Astrocyte (in vitro differentiated cells and primary cell): ENCODE measurements at places on chromosomes 12 and 14. TPM values are rescaled to one million over a fixed set of nuclear protein-coding genes. Genes with fewer than 3 reads are reported as not detected.
A peak's percentile ranks its signal among the peaks of the same experiment; 100 is the strongest.

DNA sequence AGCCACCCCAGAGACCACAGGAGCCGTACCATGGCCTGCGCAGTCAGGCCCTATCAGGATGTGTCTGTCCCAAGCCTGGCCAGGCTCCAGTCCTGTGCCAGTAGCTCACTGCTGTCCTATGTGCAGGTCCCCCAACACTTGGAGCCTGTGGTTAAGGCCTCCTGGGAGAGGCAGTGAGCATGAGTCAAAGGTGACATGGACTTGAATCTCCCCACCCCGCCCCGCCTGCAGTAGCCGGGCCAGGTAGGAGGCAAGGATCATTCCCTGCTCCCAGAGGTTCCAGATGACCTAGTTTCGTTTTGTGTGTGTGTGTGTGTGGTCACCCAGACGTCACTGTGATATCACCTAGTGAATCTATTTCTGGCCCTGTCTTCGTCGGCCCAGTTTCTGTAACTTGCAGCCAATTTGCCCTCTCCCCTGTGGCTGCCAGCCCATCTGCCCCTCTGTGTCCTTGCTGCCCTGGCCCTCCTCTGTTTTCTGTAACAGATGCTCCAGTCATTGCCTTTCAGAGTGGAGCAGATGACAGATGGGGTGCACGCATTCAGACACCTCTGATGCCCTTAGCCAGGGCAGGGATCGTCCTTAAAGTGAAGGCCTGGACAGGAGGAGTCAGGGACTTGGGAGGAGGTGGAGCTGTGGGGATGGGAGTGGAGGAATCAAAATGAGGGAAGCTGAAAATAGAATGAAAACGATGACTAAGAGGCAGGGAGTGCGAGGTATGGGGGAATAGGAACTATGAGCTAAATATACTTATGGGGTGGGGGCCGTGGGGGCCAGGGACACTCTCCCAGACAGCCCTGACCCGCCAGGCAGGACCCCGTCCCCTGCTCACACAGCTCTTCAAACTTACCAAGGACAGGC is 37.4 kb downstream of the SLC6A12 start:
- H3K4me3 ChIP-seq, result no peak overlapping the region
- H3K4me1 ChIP-seq, result peaks cover 33% of the 10 kb centered on the region
- no peaks in the 10 kb centered on the region for H3K36me3 ChIP-seq
- no peaks in the 10 kb centered on the region for H3K27me3 ChIP-seq

- DNase-seq, result no peak
- no peak overlapping the region for H3K27ac ChIP-seq
Observed at GRCh38 chr14:34662561-34663088, 32.7 kb upstream of the SNX6 start.

KRT1 gene
- total RNA-seq, result not detected in 2 replicates

GRCh38 chr12:110689281-110690126 is 589 bp upstream of the HVCN1 start:
- H3K36me3 ChIP-seq, result no peaks in the 10 kb centered on the region
- peak; percentile 9 for DNase-seq
- peak overlapping the region; percentile 42 for H3K4me3 ChIP-seq

DNA sequence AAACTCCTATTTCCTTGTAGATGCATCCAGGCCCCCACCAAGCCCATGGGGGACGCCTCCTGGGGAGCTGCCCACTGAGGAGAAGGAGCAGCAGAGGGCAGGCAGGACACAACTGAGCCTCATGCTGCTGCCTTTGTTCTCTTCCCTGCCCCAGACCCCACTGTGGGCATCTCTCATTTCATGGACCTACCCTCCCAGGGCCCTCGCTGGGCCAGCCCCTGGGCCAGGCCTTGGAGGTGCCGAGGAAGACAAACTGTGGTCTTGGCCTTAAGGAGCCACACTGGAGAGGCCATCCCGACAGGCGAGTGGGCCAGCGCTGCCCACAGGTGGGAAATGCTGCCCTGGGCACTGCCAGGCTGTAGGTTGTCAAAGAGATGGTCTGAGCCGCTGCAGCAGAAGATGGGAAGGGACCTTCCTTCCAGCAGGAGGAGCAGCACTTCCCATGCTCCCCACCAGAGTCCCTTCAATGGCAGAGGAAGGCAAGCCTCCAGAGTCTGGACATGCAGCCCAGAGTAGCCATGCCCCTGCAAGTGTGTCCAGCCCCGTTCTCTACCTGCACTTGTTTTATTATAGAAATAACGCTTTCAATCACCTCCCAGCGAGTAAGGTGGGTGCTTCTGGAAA is 147.4 kb downstream of the BCL11B start:
- peaks cover 12% of the 10 kb centered on the region for H3K4me1 ChIP-seq
- no peak overlapping the region for H3K27ac ChIP-seq
- no peak overlapping the region for H3K4me3 ChIP-seq
- DNase-seq, result no peak
- no peaks in the 10 kb centered on the region for H3K36me3 ChIP-seq
- peaks cover 5% of the 10 kb centered on the region for H3K27me3 ChIP-seq

GRCh38 chr12:47910486-47910885 is 5.7 kb upstream of the VDR start:
- H3K4me3 ChIP-seq, result no peak overlapping the region
- peaks cover 1% of the 10 kb centered on the region for H3K4me1 ChIP-seq
- no peak overlapping the region for H3K27ac ChIP-seq
- peaks cover 45% of the 10 kb centered on the region for H3K27me3 ChIP-seq

DNA sequence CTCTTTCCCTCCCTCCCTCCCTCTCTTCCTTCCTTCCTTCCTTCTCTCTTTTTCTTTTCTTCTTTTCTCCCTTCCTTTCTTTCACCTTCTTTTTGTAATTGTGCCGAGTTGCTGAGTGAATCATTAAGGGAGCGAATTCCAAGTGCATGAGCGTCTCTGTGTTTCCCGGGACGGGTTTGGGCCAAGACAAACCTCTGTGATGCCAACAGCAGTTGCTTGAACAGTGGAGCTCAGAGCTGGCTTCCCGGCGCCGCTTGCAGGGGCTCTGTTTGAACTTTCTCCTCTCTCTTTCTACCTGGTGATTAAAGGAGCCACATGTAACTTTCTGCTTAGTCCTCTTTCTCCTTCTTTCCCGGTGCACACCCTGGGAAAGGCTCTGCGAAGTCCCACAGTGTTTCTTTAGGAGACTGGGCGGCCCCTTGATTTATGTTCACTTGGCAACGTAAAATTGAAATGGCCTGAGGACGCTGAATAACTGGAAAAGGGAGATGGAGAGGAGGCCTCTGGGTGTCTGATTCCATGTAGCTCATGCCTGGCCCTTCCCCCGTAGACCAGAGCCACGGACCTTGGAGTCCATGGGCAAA is 33.7 kb upstream of the MAP1LC3B2 start:
- H3K4me1 ChIP-seq, result peaks cover 45% of the 10 kb centered on the region
- H3K36me3 ChIP-seq, result no peaks in the 10 kb centered on the region
- H3K27me3 ChIP-seq, result no peaks in the 10 kb centered on the region
- DNase-seq, result peak; percentile 94
- peak overlapping the region; percentile 34 for H3K4me3 ChIP-seq
- H3K27ac ChIP-seq, result peak overlapping the region; percentile 91

- H3K27ac ChIP-seq, result no peak overlapping the region
- no peaks in the 10 kb centered on the region for H3K4me1 ChIP-seq
- H3K4me3 ChIP-seq, result no peak overlapping the region
- H3K27me3 ChIP-seq, result no peaks in the 10 kb centered on the region
Observed at GRCh38 chr12:98769068-98769467, 124.0 kb downstream of the APAF1 start.

TTC6 gene
- not detected in 2 replicates for total RNA-seq

DNA sequence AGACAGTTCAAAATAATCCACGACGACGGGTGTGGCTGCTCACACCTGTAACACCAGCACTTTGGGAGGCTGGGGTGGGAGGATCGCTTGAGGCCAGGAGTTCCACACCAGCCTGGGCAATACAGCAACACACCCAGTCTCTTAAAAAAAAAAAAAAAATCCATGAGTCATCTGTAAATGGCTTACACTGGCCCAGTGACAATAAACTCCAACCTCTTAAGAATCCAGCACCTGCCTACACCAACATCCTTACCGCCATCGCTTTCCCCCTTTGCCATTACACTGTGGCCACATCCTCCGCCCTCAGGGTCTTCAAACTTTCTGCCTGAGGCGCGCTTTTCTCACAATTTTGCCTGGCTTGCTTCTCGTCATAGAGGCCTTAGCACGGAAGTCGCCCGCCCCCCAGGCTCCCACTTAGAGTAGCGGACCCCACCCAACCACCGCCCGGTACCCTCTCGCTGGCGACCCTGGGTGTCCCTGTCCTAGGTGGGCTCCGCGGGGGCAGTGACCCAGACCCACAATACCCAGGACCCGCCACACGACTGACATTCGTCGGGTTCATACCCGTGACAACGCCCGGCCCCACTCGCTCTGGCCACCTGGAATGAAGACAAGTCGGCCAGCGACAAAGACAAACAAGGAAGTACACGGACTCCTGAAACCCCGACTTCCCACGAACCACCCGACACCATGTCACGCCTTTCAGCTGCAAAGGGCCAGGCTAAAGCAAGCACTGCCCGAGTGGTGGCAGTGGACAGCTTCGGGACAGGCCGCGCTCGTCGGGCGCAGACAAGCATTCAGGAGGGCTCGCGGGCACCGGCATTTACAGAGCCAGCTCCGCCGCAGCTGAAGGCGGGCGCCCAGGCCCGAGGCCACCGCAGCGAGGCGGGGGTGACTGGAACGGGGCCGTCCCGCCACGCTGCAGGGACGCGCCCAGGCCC is 636 bp downstream of the GOLGA3 start:
- DNase-seq, result peak; percentile 81
- H3K36me3 ChIP-seq, result peaks cover 19% of the 10 kb centered on the region
- peak overlapping the region; percentile 99 for H3K27ac ChIP-seq
- H3K4me1 ChIP-seq, result peaks cover 16% of the 10 kb centered on the region

C12orf54 gene
- 1.2 and 1.8 TPM in 2 replicates for total RNA-seq

- peak overlapping the region; percentile 98 for H3K27ac ChIP-seq
- no peaks in the 10 kb centered on the region for H3K27me3 ChIP-seq
- peak; percentile 59 for DNase-seq
- H3K36me3 ChIP-seq, result no peaks in the 10 kb centered on the region
- H3K4me1 ChIP-seq, result peaks cover 6% of the 10 kb centered on the region
Observed at GRCh38 chr14:58428118-58428683, 682 bp downstream of the KIAA0586 start.

OR4E2 gene
- not detected in 2 replicates for total RNA-seq

VWF gene
- total RNA-seq, result 0.23 and 0.82 TPM in 2 replicates

DNA sequence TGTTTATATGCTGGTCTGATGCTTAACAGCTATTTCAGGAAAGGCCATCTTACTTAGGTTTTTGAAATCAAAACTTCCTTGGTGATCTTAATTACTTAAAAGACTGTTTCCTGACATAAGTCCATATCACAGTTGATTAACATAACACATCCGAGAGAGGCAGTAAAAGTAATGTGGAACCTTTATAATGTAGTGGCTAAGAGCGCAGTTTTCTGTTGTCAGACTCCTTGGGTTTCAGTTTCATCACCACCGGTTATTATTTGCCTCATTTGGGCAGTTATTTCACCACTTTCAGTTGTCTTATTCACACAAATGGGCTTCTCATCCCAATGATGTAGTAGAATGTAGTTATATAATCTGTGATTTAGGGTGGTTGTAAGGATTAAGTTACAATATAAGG is 30.9 kb downstream of the TBC1D15 start:
- H3K27me3 ChIP-seq, result no peaks in the 10 kb centered on the region
- H3K4me3 ChIP-seq, result no peak overlapping the region
- no peak overlapping the region for H3K27ac ChIP-seq
- H3K4me1 ChIP-seq, result peaks cover 7% of the 10 kb centered on the region

DNA sequence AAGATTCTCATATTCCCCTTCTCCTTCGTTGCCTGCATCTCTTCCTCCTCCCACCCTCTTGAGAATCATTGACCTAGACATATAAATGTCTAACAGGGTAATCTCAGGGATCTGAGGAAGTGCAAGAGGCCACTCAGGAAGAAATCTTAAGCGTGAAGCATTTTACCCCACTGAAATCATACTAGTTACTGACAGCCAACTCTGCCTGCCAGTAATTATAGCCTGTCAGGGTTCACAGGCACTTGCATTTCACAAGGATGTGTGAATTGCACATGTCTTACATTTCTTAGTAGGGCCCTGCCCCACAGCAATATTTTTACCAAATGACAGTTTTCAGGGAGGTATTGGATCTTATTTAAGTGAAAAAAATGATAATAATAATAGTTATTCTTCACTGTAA is 127.2 kb downstream of the SLC15A5 start:
- H3K36me3 ChIP-seq, result no peaks in the 10 kb centered on the region
- H3K27ac ChIP-seq, result no peak overlapping the region
- H3K4me3 ChIP-seq, result no peak overlapping the region
- no peak for DNase-seq

NDRG2 gene
- 11.8 and 12.6 TPM in 2 replicates for total RNA-seq

DNA sequence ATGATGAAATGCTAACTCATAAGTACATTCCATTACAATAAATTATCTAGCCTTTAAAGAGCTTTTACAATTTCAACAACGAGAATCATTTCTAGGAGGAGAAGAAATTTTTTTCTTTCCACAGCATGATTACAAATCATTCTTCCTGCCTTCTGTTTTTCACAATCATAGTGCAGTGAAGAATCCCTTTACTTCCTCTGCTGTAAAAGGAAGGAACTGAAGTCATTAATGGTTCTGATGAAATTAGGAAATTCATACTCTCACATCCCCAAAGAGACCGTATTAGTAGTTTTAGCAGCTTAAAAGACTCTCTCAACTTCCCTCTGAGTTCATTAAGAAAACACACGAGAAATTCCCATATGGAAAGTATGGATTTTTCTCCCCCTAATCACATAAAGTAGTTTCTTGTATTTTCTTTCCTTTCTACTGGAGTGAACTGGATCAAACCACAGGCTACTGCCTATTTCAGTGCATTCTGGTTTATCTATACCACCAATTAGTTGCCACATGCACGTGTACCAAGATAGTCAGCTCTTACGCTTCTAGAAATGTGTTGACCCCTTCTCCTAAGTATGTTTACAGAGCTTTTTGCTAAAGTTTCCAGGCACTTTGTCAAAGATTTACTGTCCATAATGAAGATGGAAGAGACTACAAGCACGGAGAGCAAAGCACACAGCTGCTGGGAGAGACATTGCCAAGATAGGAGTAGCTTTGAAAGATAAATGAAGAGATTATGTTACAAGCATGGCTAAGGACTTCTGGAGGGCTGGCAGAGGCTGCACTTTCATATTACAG is 58.9 kb upstream of the KITLG start:
- DNase-seq, result peak; percentile 64
- H3K27ac ChIP-seq, result no peak overlapping the region
- no peaks in the 10 kb centered on the region for H3K36me3 ChIP-seq

EFS gene
- 5.8 and 6.5 TPM in 2 replicates for total RNA-seq
